ENCODE measurements at places on chromosomes 7 and 10. TPM values are rescaled to one million over a fixed set of nuclear protein-coding genes. Genes with fewer than 3 reads are reported as not detected.

- DNase-seq: no peak
These were observed 69.2 kb upstream of the IGFBP3 start for GRCh38 chr7:45990276-45990675.

- no peak for DNase-seq
These were observed 29.1 kb downstream of the NUDCD3 start for GRCh38 chr7:44461387-44461786.

- no peak for DNase-seq
These were observed 61.8 kb upstream of the C10orf90 start for GRCh38 chr10:126732308-126732707.

- DNase-seq: no peak
These were observed 16.9 kb downstream of the SLC13A4 start for GRCh38 chr7:135711139-135711469.

DNA sequence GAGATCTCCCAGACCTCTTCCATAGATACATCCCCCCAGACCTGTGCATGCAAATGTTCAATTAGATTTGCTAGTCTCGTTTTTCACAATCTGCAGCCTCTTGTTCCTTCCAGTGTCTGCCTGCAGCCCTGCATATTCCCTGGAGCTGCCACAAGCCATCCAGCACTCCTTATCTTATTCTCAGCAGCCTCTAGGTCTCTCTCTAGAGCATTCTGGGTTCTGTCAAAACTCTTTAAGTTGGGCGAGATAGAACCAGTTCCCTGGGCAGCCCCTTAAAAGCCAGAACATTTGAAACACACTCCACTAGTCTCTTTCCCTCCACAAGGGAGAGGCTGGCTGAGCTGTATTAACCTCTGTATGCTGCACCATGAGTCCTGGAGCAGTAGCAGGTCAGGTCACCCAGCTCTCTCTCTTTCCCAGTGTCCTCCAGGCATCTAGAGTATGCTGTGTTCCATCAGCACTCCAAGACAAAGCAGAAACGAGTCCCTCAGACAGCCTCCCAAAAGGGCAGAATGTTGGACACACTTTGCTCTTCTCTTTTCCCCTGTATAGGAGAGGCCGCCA, 20.6 kb upstream of the MCM10 start:
- DNase-seq: no peak

DNA sequence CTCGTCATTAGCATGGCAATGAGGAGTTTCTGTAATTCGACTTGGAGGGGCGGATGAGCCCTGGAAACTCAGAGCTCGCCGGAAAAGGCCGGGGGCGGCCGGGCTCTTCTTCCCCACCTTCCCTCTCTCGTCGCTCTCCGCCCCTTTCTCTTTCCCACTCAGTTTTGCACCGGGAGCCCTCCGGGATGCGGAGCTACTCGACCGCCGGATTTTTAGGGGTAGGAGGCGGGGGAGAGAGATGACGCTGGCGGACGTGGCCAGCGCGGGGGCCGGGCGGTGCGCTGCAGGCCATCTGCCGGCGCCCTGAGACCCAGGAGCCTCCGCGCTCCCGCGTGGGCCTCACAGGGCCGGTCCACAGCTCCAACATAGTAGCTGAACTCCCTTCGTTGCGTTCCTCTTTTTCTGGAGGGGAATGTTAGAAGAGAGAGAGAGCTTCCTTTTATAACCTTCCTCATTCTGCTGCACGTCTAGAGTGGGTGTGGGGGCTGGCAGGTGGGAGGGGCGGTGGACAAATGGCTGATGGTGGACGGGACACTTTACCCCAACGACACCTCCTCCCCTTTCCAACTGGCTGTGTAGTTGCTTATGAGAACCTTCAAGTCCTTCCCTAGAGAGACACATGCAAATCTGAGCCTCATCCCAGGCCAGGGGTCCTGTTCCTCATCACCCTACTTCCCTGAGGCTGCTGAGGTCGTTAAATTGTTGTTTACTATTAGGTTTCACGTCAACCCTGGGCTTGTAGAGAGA, 1.1 kb upstream of the HOXA1 start:
- DNase-seq: no peak

The ITGA8 gene
- total RNA-seq: 6.3 TPM

GRCh38 chr7:121558288-121558687, 162.2 kb upstream of the FAM3C start:
- no peak for DNase-seq

Data from dorsolateral prefrontal cortex (tissue), 122 donors.